Right cardiac atrium (tissue), 5 donors: ENCODE measurements at places on chromosomes 2 and 18.
A peak's percentile ranks its signal among the peaks of the same experiment; 100 is the strongest.

- no peak for DNase-seq
Observed at GRCh38 chr2:3895021-3895420, 191.6 kb downstream of the DCDC2C start.

GRCh38 chr2:219523031-219523671 is 8.9 kb downstream of the ASIC4 start:
- peak; percentile 28 for DNase-seq

DNA sequence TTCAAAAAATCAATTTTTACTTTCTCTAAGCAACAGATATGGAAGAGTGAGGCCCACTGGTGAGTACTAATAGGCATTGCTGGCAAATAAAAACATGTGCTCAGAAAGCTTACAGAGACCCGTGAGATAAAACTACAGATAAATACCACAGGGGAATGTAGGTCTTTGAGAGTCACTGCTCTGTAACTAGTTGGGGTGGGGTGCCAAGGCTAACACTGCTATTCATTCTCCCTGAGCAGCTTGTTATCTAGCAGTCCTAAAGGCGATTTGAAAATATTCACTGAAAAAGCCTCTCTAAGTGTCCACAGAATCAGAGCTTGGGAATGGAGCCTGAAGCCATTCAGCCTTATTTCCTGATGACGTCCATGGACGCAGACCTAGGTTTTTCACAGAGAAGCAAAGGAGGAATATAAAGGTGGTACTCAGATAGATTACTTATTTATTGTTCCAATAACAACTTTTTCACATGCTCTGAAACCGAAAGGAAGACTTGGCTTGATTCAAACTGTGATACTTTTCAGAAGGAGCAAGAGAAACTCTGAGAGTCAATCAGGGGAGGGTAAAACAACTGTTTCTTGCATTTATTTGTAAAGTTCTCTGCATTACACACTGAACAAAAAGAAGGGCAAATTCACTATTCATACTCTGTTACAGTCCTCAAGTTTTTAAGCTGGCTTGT is 188.4 kb downstream of the PPP1R1C start:
- no peak for DNase-seq

GRCh38 chr2:168002021-168002553 is 245.3 kb downstream of the STK39 start:
- DNase-seq = no peak

DNA sequence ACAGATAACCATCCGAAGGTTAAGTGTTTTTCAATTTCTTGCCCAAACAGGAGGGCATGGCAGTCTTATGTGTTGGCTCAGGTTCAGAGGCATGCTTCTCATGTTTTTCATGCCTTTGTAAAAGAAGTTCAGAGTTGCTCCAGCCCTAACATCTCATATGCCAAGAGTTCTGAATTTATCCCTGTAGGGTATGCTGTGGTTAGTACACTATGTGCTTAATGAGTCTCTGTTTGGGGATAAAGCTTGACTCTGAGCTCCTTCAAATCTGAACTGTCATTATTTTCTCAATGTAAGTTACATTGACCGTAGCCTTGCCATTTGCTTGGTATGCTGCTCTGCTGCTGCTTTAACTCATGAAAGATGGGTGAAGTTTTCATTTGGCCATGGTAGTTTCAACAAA is 67.9 kb upstream of the PNPT1 start:
- DNase-seq = no peak

DNA sequence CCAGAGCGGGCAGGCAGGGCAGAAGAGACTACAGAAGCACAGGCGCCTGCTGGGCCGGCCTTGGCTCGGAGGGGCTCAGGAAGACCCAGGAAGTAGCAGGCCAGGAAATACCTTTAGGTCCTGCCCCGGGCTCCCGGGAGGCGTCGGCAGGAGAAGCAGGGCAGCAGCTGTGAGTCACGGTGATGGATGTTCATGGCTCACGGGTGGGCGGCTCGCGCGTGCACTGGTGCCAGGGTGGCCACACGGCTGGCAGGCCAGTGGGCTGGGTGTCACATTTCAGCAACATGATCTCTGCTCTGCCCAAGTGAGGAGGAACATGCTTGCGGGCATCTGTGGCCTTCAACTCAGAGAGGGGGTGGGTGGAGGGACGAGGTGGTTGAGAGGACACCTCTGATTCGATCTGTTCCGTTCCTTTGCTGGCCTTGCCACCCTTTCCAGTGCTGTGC is 139.3 kb downstream of the KLHL29 start:
- DNase-seq = no peak

GRCh38 chr2:47456851-47457250 is 53.9 kb downstream of the MSH2 start:
- no peak for DNase-seq

DNA sequence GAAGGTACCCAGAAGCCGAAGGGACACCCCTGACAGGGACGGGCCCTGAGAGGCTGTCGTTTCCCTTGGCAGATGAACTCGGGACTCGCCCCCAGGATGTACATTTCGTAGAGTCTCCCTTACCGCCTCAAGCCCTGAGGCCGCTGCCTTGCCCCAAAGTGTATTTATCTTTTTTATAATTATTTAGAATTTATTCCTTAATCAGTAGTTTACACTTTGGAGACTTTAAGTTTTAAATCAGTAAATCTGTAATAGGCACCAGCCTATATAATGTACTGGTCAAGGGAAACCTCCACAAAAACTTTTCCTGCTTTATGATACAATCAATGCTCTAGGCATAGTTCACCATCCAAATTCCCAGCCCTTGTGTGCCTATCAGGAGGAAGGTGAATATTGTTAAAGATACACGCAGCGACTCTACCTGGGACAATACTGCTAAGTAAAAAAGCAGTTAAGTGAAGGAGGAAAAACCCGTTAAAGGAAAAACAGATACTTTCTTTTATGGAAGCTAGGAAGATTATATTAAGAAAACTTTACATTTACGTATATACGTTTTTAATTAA is 848 bp downstream of the VRK2 start:
- no peak for DNase-seq

GRCh38 chr2:24351627-24351938 is 8.8 kb downstream of the ITSN2 start:
- no peak for DNase-seq

GRCh38 chr18:68642003-68642402 is 72.9 kb downstream of the TMX3 start:
- no peak for DNase-seq

- no peak for DNase-seq
Observed at GRCh38 chr2:128497461-128497860, 178.8 kb upstream of the HS6ST1 start.

DNA sequence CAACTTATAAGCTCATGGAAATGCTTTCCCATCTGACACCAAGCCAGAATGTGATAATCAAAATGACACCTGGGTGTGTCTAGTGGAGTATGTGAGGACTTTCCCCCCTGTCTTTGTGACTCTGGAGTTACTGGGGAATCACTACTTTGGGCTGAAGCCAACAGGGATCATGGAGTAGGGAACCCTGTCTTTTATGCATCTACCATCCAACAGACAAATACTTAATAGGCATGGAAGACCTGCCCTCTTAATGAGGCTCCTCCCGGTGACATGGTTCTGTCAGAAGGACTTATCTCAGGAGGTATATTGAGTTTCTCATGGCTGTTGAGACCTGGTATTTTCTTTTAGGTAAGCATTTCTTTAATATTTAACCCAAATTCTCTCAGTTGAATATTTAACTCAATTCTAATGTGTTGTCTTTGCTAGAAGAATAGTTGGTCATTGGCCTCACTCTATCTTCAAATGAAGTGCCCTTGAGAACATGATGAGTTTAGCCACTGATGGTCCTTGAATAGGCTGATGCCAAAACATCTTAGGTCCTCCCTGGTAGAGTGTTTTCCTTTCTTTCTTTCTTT is 42.1 kb downstream of the TGIF1 start:
- DNase-seq = no peak

GRCh38 chr2:120323807-120324399 is 22.0 kb upstream of the INHBB start:
- peak; percentile 6 for DNase-seq

DNA sequence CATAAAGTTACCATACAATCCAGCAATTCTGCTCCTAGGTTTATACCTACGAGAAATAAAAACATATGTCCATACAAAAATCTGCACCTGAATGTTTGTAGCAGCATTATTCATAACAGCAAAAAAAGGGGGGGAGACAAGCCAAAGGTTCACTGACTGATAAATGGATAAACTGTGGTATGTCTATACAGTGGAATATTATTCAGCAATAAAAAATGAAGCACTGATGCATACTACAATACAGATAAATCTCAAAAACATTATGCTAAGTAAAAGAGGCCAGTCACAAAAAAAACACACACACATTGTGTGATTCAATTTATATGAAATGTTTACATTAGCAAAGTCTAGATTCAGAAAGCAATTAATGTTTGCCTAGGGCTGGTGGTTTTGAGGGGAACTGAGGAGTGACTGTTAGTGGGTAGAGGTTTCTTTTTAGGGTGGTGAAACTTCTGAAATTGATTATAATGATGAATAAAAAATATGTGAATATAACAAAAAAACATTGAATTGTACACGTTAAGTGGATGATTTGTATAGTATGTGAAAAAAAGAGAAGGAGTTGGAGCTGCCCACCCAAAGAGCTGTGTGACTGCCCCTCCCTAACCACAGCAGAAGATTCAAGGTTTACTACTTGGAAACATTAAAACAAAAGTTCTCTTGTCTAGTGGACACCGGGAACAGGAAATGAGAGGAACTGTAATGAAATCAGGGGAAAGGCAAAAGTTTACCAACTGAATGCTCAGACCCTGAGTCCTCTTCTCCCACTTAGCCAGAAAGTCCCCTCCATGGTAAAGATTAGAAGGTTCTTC is 13.4 kb downstream of the COLEC12 start:
- no peak for DNase-seq

DNA sequence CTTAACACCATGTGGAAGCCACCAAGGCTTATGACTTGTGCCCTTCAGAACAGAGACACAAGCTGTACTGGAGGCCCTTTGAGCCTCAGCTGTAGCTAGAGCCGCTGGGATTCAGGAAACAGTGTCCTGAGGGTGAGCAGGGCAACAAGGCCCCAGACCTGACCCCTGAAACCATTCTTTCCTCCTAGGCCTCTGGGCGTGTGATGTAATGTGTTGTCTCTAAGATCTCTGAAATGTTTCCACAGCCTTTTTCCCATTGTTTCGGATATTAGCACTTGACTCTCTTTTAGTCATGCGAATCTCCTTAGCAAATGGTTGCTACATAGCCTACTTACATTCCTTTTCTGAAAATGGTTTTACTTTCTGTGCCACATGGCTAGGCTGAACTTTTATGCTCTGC is 114.9 kb downstream of the CD8B2 start:
- DNase-seq = no peak

DNA sequence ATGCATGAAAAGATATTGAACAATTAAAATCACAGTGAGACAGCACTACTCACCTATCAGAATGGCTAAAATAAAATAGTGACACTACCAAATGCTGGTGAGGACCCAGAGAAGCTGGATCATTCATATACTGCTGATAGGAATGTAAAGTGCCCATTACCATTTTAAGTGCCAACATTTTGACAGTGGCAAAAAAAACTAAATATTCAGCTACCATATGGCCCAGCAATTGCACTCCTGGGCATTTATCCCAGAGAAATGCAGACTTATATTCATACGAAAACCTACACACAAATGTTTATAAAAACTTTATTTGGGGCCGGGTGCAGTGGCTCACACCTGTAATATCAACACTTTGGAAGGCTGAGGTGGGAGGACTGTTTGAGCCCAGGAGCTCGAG is 47.6 kb downstream of the FBXO36 start:
- no peak for DNase-seq

DNA sequence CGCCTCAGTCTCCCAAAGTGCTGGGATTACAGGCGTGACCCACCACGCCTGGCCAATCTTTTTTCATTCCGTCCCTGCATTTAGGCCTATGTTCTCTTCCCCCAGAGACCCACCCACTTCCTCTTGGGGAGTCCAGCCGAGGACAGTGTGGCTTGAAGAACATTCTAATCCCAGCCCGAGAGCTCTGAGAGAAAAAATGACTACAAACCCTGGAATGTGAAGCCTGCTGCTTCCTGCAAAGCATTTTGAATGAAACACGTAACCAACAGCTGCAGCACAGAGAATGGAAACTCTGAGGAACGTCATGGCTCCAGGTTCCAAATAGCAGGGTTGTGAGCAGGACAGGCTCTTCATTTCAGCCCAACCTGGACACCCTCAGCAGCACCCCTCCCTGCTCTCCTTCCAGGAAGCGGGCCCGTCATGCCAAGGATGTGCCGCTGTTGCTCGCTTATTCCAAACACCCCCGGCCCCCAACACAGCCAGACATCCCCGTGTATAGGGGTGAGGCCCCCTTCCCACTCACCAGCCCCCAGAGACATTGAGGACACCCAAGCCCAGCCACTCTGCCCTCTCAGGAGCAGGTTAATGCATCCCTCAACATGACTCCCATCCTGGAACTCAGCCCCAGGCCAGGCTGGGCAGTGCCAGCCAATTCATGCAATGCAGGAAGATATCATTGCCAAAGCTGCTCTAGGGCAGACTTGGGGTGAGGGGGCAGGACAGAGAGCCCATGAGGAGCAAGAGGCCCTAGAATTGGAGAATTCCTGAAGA is 139.8 kb downstream of the ZFP36L2 start:
- DNase-seq = peak; percentile 79

DNA sequence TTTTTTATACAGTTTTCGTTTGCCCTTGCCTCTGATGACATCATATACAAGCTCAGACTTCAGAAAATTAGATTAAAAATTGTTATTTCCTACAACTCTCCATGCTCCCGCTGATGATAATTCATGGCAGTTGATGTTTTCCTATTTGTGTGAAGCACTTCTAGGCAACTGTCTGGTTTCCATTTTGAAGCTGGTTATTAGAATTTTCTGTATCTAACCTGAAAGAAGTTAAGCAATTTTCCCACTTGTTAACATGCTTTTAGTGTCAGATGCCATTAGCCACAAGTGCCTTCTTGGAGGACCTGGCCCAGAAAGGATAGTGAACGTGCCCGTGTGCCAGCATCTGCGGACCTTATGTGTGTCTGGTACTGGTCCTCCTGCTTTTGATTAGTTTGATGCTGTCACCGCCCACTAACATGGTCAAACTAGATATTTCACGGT is 347.6 kb upstream of the RAB12 start:
- no peak for DNase-seq

DNA sequence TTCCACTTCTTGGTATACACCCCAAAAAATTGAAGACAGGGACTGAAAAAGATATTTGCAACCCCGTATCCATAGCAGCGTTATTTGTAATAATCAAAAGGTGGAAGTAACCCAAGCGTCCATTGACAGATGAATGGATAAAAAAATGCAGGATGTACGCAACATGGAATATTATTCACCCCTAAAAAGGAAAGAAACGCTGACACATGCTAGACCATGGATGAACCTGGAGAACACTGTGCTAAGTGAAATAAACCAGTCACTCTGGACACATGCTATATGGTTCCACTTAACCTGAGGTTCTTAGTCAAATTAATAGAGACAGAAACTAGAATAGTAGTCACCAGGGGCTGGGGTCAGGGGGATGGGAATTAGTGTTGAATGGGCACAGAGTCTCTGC is 38.6 kb upstream of the PRLH start:
- DNase-seq = no peak

GRCh38 chr2:238659231-238659630 is 188.7 kb upstream of the TWIST2 start:
- DNase-seq = no peak

GRCh38 chr2:130169896-130170295 is 11.5 kb downstream of the SMPD4 start:
- no peak for DNase-seq
